Muscle of leg (tissue), 16 donors: ENCODE measurements at places on chromosomes 4 and X.

DNA sequence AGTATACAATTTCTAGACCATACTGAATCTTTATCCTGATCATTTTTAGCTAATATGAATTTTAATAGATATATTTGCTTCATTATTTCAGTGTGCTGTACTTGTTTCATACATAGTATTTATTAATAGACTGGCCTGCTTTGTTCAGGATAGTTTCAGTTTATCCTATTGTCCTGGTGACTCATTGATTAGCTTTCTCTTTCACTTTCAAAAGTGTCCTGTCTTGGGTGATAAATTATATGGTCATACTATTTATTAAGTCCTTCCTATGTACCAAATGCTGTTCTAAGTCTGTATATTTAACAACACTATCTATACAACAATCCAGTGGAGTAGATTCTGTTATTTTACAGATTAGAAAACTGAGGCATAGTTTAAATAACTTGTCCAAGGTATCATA is 153.8 kb upstream of the RAPGEF2 start:
- no peaks in the 10 kb centered on the region for H3K27me3 ChIP-seq
- no peak overlapping the region for H3K27ac ChIP-seq
- no peak overlapping the region for H3K4me3 ChIP-seq
- no peaks in the 10 kb centered on the region for H3K4me1 ChIP-seq
- no peaks in the 10 kb centered on the region for H3K36me3 ChIP-seq

- peaks cover 52% of the 10 kb centered on the region for H3K27me3 ChIP-seq
- no peak for DNase-seq
- no peaks in the 10 kb centered on the region for H3K36me3 ChIP-seq
- H3K4me3 ChIP-seq = no peak overlapping the region
- H3K27ac ChIP-seq = no peak overlapping the region
These were observed 363.9 kb downstream of the MID1IP1 start for GRCh38 chrX:39165185-39165584.

GRCh38 chrX:327660-328126 is 9.1 kb upstream of the GTPBP6 start:
- H3K27ac ChIP-seq = no peak overlapping the region
- no peak overlapping the region for H3K4me3 ChIP-seq
- H3K4me1 ChIP-seq = peaks cover 11% of the 10 kb centered on the region
- H3K27me3 ChIP-seq = peaks cover 16% of the 10 kb centered on the region
- no peak for DNase-seq

GRCh38 chr4:24807611-24808010 is 12.2 kb downstream of the SOD3 start:
- peaks cover 1% of the 10 kb centered on the region for H3K4me1 ChIP-seq
- peaks cover 3% of the 10 kb centered on the region for H3K27me3 ChIP-seq
- no peak for DNase-seq
- no peak overlapping the region for H3K27ac ChIP-seq
- H3K36me3 ChIP-seq = peaks cover 8% of the 10 kb centered on the region

- H3K27ac ChIP-seq = no peak overlapping the region
- H3K4me3 ChIP-seq = no peak overlapping the region
These were observed 28.4 kb downstream of the RP2 start for GRCh38 chrX:46865281-46865680.

DNA sequence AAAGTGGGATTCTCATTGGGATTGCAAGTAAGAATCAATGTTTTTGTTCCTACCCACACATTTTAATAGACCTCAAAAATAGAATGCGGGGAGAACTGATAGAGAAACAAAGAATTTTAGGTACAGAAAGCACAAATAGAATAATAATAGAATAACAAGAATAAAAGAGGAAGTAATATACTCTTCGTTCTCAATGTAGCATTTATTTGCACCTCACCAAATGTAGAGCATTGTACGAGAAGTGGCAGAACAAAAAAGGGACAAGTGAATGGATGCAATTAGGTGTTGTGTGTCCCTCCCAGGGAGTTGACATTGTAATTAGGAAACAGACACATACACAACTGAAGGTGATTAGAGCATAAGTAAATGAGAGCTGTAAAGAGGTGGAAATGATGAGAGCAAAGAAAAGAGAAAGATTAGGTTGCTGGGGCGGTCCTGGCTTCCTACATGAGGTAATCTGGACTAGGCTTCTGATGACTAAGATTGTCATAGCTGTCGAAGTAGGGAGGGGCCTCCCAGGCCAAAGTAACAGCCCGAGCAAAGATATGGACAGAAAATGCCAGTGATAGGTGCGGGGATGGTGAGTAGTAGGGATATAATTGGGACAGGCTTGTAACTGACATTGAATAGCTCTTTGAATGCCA is 10.4 kb downstream of the RAB9A start:
- H3K27me3 ChIP-seq = peaks cover 37% of the 10 kb centered on the region
- peaks cover 5% of the 10 kb centered on the region for H3K36me3 ChIP-seq
- no peak overlapping the region for H3K27ac ChIP-seq
- no peak overlapping the region for H3K4me3 ChIP-seq
- H3K4me1 ChIP-seq = peaks cover 11% of the 10 kb centered on the region

DNA sequence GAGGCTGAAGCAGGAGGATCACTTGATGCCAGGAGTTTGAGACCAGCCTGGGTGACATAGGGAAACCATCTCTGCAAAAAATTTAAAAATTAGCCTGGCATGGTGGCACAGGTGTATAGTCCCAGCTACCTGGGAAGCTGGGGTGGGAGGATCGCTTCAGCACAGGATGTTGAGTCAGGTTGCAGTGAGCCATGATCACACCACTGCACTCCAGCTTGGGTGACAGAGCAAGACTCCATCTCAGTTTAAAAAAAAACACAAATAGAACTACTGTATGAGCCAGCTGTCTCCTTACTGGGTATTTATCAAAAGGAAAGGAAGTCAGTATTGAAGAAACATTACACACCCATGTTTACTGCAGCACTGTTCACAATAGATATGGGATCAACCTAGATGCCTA is 138.7 kb downstream of the RAP1GDS1 start:
- DNase-seq = no peak
- peaks cover 4% of the 10 kb centered on the region for H3K36me3 ChIP-seq

DNA sequence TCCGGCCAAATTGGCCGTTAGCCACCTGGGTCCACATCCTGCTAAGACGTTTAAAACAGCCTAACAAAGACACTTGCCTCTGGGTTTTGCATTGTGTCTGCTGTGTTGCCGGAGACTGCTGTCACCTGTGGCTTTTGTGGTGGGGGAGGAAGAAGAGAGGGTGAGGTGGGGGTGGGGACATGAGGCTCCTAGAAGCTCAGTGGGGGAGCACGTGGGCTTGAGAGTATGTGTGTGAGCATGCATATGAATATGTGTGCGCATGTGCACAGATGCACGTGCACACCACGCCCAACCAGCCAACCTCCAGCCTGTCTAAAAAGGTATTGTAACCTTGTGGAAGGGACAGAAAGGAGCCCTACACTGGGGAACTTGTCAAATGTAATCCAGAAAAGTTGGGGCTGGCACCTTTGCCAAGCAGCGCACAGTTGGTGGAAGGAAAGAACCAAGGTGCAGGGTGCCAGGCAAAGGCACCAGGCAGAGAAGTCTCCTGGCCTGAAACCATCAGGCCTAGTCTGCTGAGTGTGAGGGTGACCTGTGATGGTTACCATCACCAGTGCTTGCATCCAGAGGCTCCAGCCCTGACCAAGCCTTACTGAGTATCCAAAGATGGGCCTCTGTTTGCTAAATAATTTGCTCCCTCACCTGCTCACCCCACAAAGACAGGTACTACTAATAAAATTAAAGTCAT is 10.1 kb upstream of the SASH3 start:
- DNase-seq = no peak
- H3K27me3 ChIP-seq = peaks cover 25% of the 10 kb centered on the region
- no peak overlapping the region for H3K27ac ChIP-seq

- H3K27ac ChIP-seq = no peak overlapping the region
- no peaks in the 10 kb centered on the region for H3K4me1 ChIP-seq
- no peak for DNase-seq
- H3K4me3 ChIP-seq = no peak overlapping the region
- no peaks in the 10 kb centered on the region for H3K36me3 ChIP-seq
These were observed 10.5 kb downstream of the ARL13A start for GRCh38 chrX:100979881-100980607.

GRCh38 chr4:115687052-115687755 is 573.8 kb upstream of the NDST4 start:
- H3K36me3 ChIP-seq = no peaks in the 10 kb centered on the region
- no peak overlapping the region for H3K27ac ChIP-seq
- H3K27me3 ChIP-seq = no peaks in the 10 kb centered on the region
- no peak overlapping the region for H3K4me3 ChIP-seq

DNA sequence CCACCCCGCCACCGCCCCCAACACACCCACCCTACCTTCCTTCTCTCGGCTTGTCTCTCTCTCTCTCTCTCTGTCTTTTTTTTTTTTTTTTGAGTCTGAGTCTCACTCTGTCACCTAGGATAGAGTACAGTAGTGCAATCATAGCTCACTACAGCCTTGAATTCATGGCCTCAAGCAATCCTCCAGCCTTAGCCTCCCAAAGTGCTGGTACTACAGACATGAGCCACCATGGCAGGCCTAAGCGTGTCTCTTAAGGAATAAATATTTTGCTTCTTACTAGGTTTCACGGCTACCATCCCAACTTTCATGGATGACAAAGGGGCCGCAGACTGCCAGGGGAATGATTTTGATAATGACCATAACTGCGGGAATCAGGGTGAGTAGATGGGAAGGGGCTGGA is 55.8 kb downstream of the SSX7 start:
- DNase-seq = no peak
- no peaks in the 10 kb centered on the region for H3K4me1 ChIP-seq
- H3K36me3 ChIP-seq = no peaks in the 10 kb centered on the region
- peaks cover 33% of the 10 kb centered on the region for H3K27me3 ChIP-seq

DNA sequence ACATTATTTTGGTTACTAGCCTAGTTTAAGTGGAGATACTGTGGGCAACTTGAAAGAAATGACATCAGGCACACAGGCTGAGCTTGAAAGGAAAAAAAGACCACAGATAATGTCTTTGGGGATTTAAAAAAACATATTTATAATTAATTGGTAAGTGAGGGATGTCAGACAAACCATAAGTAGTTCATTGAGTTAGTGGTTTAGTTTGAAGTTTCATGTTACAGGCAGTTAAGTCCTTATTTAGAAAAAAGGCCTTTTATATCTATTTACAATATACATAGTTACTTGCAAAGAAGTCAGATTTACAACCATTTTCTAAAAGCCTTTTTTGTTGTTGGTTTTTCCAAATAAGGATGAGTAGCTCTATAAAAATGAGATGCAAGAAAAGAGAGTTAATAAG is 89.2 kb downstream of the CDS1 start:
- peaks cover 36% of the 10 kb centered on the region for H3K36me3 ChIP-seq
- H3K27me3 ChIP-seq = no peaks in the 10 kb centered on the region
- DNase-seq = no peak
- H3K4me1 ChIP-seq = peaks cover 3% of the 10 kb centered on the region

- peaks cover 31% of the 10 kb centered on the region for H3K27me3 ChIP-seq
- DNase-seq = no peak
- peaks cover 6% of the 10 kb centered on the region for H3K36me3 ChIP-seq
- peak overlapping the region; percentile 83 for H3K27ac ChIP-seq
- peaks cover 13% of the 10 kb centered on the region for H3K4me1 ChIP-seq
These were observed 601 bp upstream of the TCEANC start for GRCh38 chrX:13652287-13652793.

DNA sequence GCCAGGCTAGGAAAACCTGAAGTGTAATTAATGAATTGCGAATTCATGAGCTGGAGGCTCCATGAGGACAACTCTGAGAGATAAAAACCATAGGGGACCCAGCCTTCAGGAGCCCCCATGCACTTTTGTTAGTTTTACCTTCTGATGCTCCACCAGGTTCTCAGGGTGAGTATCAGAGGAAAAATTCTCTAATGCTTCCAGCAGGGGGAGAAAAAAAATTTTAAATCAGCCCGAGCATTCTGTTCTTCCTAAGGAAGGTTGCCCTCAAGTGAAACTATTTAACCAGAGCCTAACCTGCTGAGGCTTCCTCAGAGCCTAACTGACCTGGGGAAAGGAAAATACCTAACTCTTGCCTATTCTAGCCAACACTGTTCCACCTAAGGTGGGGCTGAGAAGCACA is 552.6 kb downstream of the PPARGC1A start:
- no peaks in the 10 kb centered on the region for H3K36me3 ChIP-seq
- H3K4me3 ChIP-seq = no peak overlapping the region
- H3K4me1 ChIP-seq = no peaks in the 10 kb centered on the region
